ENCODE measurements at places on chromosomes 16 and 17.

DNA sequence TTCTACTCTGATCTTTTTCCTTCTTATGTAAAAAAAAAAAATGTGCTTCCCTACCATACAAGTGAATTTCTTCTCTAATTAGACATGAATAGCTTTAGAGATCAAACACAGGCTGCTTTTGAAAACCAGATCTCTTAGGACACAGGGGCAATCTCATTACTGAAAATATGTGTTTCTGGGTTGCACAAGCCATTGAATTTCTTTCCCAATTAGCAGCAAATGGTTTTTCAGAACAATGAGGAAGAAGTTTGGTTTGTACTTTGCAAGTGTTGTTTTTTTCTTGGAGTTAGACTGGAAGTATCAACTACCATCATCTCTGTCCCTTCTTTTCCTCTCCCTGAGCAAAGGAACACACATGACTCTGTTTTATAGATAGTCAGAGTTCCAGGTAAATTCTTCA lies 5.6 kb upstream of the ANKS4B start:
- no peak for DNase-seq

- no peak for DNase-seq
Observed at GRCh38 chr17:6936370-6937028, 59.4 kb upstream of the ALOX12 start.

DNA sequence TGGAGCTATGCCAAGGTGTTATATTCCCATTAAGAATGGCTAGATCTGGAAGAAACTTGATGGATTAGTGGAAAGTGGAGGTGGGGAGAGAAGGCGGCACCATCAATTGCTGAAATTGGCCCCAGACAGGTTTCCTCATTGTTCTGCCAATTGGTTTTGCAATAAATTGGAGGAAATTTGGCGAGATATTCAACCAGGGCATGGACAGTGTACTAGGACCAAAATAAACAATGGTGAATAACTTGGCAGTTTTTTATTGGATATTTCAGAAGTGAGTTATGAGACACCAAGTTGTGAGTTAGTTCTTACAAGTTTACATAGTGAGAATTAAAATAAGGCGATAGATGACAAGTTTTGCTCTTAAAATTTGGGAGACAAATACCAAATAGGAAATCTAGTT lies 41.1 kb upstream of the SOX9 start:
- no peak for DNase-seq

DNA sequence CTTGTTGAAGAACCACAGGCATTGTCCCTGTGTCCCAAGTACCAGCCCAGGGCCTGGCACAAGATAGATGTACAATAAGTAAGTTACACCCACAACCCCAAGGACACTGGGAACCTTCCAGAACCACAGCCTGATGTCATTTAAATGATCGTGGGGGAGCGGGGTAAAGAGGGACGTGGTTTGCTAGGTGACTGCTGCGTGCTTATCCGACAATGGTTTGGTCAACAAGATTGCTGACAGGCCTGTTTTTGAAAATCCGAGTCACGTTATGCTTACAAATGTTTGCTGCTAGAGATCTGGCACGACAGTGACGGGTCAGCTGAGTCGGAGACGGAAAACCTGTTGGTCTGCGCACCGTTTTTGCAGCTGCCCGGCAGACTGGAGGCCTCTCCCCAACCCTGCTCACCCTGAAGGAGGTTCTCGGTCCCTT lies 22.8 kb downstream of the COTL1 start:
- DNase-seq, result no peak

DNA sequence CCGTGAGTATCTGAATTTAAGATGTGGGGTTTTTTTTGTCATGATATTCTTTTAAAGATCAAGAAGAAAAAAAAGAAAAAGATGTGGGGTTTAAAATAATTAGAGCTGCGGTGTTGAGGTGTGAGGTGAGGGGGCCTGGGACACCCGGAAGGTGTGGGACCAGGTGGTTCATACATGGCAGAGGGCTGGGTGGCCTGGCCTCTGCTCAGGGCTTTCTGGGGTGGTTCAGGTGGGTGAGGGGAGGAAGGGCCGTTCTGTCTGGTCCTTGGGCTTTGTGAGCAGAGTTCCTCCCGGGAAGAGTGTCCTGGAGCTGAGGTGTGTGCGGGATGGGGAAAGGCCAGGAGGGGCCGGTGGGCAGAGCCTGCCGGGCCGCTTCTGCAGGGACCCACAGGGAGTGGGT lies 5.0 kb downstream of the PRSS27 start:
- DNase-seq, result no peak

GRCh38 chr17:75976175-75976848 lies 2.7 kb downstream of the ACOX1 start:
- DNase-seq, result no peak

DNA sequence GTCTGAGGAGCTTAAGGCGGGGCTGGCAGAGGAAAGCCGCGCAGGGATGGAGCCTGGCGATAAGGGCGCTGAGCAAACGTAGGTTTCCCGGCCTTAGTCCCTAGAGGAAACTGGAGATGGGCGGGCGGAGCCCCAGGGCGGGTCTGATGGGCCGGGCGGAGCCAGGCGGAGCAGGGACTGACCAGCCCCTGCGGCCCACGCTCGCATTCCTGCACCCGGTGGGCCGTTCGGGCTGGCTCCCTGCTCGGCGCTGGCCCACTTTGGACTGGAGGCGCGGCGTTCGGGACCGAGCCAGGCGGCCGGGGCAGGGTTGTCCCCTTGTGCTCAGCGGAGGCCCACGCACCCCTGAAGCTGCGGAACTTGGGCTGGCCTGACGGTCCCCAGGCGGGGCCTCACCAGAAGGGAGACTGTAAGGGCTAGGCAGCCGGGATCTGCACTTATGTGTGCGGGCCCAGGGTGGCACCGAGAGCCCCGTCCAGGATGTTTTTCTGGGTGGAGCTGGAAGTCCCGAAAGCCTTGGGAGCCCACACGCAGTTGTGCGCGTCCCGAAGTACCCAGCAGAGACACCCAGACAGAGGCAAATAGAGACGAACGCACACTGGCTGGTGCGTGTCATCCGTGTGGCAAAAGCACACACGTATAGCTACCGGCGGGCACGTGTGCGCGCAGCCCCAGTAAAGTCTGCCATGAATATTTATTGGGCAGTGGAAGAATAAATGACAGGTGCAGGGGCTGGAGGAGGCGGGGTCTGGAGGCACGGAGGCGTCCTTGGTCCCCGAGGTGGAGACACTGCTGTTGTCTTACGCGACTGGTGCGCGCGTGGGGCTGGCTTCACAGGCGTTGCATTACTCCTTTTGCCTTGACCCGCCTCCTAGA lies 1.4 kb downstream of the PYDC1 start:
- DNase-seq, result peak; percentile 93

- no peak for DNase-seq
Observed at GRCh38 chr17:82433560-82434215, 15.3 kb upstream of the OGFOD3 start.

- DNase-seq, result peak; percentile 8
Observed at GRCh38 chr17:69870091-69870530, 204.9 kb upstream of the KCNJ16 start.

- no peak for DNase-seq
Observed at GRCh38 chr16:31764103-31764502, 109.5 kb upstream of the ZNF267 start.

GRCh38 chr16:76955629-76956028 lies 235.4 kb upstream of the MON1B start:
- DNase-seq, result peak; percentile 4

GRCh38 chr16:20673882-20674683 lies 23.4 kb downstream of the ACSM1 start:
- DNase-seq, result no peak

DNA sequence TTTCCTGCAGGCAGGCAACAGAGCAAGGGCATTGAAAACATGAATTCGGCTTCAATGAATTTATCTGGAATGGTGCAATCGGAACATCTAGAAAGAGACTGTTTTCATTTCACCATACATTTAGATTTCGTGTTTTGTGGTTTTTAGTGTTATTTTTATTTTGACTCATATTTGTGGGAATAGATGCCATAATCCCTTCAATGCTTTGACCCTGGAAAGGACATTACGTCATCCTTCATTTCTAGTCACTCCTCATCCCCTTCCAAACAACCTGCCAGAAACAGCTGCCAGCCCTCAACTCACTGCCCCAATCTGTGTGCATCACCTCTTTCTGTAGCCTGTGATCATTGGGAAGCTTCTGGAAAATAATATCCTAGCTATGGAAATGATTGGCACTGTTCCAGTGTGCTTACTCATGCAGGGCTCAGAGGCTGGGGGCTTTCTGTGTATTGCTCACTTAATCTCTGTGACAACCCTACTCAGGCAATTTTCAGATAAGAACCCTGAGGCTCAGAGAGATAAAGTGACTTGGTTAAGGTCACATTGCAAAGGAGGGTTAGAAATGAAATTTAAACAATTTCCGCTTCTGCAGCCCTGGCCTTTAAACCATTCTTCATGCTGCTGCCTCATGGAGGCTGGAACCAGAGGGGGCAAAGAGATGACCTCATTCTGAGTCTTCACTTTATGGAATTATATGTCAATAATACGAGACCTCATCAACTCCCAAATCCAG lies 9.5 kb upstream of the KSR1 start:
- peak; percentile 90 for DNase-seq

DNA sequence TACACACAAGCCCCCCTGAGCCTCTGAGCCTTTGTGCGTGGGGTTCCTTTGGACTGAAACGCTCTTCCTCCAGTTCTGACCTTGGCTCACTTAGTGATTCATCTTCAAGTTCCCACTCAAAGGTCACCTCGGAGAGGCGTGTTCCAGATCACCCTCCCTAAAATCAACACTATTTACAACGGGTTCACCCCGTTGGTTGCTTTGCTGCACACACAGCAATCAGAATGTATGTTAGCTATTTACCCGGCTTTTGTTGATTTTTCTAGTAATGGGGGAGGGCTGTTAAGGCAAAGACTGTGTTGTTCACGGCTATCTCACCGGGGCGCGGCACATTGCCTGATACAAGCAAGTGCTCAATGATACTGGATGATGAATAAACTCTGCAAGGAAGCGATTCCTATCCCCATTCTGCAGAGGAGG lies 977 bp downstream of the NAGPA start:
- DNase-seq, result no peak

DNA sequence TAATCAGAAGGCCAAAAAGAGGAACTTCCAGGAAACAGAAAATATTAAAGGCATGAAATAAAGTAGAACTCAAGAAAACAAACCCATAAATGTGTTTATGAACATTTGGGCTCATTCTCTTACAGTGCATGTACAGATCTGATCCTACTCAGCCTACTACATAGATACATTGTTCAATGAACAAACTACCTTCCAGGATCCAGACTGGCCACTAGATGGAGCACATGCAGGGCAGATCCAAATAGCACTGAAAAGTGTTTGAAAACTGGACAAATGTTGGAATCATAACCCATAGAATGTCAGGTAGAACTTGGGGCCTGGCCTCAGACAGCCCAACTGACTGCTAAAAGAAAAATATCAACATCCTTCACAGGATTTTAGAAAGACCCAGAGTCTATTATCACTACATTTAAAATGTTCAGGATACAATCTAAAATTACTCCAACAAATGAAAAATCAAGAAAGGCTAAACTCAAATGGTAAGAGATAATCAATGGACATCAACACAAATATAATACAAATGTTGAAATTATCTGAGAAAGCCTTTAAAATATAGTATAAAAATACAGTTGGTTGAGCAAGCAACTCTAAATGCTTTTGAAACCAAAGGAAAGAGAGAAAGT lies 122.4 kb upstream of the NUDT7 start:
- peak; percentile 22 for DNase-seq

GRCh38 chr17:21001111-21001812 lies 41.5 kb downstream of the USP22 start:
- no peak for DNase-seq

GRCh38 chr17:12637745-12638651 lies 27.7 kb upstream of the MYOCD start:
- DNase-seq, result no peak

DNA sequence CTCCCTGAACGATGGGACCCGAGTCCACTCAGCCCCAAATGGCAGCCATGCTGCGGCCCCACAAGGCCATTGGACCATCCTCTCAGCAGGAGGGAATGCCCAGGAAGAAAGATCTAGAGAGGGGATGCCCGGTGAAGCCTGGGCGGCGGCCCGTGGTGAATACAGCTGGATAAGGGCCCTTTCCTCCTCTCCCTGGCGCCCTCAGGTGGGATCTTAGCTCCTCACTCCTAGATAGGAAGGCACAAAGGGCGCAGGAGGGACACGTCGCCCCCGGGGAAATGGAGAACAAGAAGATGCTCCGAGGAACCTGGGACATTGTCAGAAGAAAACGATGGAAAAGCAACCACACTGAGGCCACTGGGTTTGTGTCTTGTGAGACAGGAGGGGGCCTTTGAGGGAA lies 2.5 kb downstream of the CD300C start:
- no peak for DNase-seq

- no peak for DNase-seq
Observed at GRCh38 chr16:24009098-24009497, 173.3 kb downstream of the PRKCB start.

- DNase-seq, result no peak
Observed at GRCh38 chr17:57707892-57708291, 37.2 kb downstream of the CCDC182 start.

DNA sequence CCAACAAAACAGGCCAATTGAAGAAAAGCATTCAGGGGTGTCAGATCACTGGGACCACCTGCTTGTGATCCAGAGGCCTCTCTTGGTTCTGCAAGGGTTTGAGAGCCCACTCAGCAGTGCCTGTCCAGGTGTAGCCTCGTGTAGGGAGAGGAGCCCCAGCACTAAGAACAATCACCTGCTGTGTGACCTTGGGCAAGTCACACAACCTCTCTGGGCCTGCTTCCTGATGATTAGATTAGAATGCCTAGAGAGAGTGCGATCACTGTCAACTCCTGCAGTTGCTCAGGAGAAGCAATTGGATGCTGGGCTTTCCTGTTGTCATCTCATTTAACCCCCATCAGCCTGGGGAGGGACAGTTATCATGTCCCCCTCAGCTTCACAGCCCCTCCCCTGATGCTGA lies 10.2 kb downstream of the DLX3 start:
- DNase-seq, result no peak

DNA sequence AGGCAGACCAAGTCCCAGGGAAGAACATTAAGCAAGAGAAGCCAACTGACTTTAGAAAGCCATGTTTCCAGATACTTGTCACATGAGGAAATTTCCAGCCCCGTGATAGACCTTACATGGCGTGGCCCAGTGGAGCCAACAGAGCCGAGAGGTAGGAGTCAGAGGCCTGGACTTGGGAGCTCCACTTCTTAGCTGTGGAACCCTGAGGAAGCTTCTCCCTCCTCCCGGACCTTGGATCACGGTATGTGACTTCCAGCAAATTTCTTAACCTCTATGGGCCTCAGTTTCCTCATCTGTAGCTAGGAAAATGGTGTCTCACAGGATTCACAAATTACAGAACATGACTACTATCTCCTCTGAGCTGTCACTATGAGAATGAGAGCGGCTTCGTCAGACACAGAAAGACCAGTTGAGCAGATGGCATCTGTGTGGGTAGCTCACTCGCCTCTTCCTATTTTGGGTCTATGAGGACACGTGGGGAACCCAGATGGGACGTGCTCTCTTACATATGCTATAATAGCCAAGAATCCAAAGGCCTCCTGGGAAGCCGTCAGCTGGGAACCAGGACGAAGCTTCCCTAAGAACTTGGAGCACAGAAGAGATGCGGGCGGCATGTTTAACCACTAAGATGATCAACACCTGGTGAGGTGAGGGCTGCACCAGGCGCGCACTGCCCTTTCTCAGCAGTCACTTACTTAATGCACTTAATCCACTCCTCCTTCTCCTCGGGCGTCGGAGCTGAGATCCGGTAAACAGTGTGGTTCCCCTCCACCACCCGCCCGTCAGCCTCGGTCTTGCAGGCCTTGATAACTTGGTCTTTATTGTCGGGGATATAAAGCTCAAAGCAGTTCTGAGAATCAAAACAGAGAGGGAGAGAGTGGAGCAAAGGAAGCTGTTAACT lies 102.3 kb downstream of the CYTH1 start:
- DNase-seq, result no peak
